Fibroblast of the conjunctiva (primary cell): ENCODE measurements at places on chromosomes 16 and 17.

- DNase-seq: no peak
Measured at GRCh38 chr16:86272744-86273143, 237.6 kb upstream of the FOXF1 start.

DNA sequence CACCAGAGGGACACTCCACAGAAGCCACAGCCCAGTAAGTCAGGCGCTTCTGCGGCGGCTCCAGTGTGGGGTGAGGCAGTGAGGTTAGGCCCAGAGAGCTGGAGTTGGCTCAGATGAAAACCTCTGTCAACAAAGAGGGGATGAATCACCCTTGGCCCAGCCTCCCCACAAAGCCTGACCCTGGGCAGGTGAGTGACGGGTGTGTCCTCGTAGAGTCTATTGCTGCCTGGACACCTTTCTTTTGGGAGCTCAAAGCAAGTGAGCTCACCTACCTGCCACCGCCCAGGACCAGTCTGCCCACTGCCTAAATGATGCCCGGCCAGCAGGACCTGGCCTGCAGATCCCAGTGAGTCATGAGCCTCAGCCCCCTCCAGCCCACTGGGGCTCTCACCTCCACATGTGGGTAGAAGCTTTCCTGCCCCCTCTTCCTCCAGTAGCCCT lies 24.9 kb upstream of the DBNDD1 start:
- DNase-seq: no peak

DNA sequence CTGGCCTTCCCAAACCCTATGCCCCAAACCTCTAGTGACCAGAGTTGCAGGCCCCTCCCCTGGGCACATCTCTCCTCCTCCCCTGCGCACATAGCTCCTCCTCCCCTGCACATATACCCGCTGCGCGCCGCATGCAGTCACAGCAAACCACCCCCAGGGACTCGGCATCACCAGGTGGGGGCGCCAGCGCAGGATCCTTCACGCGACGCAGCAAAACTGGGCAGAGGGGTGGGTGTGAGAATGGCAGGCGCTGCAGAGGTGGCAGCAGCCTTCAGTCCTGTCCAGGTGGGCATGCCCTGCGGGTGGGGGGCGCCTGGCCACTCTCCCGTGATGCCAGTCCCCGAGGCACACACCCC lies 5.6 kb downstream of the CORO6 start:
- DNase-seq: peak; percentile 47

DNA sequence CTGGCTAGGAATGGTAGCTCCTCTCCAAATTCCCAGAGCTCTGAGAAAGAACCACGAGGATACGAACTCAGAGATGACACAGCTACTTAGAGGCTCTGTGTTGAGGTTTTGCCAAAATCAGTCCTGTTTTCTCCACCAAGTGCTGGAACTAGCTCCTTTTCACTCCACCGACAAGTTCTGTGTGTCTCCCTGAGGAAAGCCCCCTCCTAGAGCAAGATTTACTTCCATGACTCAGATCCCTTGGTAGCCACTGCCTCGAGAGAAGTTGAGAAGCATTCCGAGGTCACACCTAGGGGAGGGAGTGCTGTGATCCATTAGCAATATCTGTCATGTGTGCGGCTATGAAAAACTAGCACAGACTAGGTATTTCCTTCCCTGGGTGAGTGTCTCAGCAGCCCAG lies 30.6 kb downstream of the IL21R start:
- no peak for DNase-seq

- DNase-seq: peak; percentile 10
Measured at GRCh38 chr16:85673529-85674417, 15.0 kb downstream of the GINS2 start.

- no peak for DNase-seq
Measured at GRCh38 chr17:73205459-73205961, 12.7 kb downstream of the COG1 start.

DNA sequence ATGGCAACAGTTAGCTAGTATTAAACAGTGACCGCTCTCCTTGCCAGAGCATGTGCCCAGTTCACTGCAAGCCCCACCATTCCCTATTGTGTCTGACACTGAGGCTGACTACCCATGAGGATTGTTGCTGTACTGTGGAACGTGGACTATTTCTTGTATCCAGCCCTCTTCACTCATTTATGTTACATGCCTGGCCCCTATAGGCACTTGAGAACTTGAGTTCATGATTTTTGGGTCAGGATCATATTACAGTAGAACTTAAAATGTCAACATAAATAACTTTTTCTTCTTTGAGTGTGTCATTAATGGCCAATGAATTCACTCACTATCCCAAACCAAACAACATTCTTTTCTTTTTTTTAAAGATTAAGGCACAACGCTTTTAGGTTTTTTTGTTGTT lies 55.7 kb downstream of the LYRM1 start:
- DNase-seq: peak; percentile 18

DNA sequence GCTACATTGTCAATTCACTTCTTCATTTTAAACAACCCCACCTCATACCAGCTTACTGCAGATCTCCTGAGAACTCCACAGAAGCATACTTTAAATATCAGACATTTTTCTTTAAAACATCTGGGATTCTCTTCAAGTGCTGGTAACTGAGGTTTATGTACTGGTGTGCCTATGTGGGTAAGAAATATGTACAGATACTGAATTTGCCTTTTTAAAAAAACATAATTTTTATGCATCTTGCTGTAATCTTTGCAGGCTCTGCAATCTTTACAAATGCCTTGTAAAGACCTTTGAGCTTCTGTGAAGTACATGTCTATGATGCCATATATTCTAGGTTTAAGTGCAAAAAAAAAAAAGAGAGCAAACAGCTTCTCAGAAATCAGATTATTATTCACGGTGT lies 127.6 kb upstream of the NOG start:
- DNase-seq: no peak

- DNase-seq: no peak
Measured at GRCh38 chr17:45936610-45937009, 42.3 kb downstream of the MAPT start.
